ENCODE measurements at places on chromosomes 16 and 17.

- no peak for DNase-seq
Observed at GRCh38 chr16:69057400-69058378, 47.8 kb upstream of the HAS3 start.

GRCh38 chr17:83074486-83075223 lies 4.8 kb upstream of the METRNL start:
- DNase-seq: no peak

DNA sequence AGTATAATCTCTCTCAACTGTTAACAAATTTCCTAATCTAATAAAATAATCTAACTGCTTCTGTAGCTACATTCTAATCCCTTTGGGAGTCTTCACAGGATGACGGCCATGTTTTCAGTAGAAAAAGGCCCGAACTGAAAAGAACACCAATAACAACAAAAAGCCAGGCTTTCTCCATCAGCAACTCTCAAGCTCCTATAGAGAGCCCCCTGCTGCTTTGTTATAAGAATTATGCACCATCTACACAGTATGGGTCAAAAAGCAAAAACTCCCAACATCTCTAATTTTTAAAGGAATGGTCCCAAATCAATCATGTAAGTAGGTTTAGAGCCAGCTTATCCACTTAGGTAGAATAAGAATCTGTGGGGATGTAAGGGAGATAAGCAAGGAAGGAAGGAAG lies 163.6 kb upstream of the C17orf78 start:
- DNase-seq: no peak

GRCh38 chr16:83233153-83233552 lies 574.6 kb upstream of the HSBP1 start:
- no peak for DNase-seq

- no peak for DNase-seq
Observed at GRCh38 chr16:78225919-78226318, 126.5 kb downstream of the WWOX start.

GRCh38 chr17:73971127-73971526 lies 232.4 kb upstream of the RPL38 start:
- no peak for DNase-seq

DNA sequence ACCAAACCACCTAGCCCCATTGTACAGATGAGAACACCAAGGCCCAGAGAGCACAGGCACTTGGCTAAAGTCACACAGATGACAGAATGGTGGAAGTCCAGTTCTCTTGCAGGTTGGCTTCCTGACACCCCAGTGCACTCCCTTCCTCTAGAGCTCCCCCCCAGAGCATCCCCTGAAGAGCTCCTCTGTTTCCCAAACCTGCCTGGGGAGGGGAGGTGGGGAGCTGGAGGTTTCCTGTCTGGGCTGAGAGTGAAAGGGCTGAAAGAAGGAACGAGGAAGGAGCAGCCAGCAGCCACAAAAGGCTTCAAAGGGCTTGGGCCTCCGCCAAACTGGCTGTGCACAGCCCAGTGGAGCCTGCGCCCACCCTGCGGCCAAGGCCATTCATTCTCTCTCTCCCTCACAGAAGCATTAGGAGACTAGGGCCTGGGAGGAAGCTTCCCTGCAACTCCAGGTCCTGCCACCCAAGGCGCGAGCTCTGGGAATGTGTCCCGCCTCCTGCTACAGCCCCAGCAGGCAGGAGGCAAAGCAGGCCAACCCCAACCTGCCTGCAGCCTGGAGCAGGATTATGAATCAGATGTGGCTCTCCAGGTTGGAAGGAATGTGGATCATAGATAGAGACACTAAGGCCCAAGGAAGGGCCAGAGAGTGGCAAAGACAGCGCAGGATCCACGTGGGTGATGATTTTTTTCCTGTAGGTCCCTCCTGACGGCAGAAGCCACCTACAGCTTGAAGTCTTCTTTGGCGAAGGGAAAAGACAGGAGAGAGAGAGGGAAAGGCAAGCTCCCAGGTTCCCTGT lies 913 bp downstream of the SLC13A5 start:
- no peak for DNase-seq

DNA sequence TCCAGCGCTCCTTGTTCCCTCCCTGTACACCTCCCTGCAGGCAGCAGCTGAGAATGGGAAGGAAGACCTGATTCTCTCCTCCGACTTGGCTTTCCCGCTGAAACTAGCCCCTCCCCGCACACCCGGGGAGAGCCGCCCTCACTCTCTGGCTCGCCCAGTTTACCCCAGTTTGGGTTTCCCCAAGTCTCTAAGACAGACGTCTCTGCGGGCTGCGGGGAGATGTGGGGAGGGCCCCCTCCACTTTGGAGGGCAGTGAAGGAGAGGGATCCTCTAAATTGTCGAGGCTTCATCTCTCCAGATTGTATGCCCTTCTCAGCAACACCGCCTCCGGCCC lies 797 bp downstream of the GRB7 start:
- no peak for DNase-seq

GRCh38 chr17:80545499-80545826 lies 825 bp downstream of the RPTOR start:
- no peak for DNase-seq

DNA sequence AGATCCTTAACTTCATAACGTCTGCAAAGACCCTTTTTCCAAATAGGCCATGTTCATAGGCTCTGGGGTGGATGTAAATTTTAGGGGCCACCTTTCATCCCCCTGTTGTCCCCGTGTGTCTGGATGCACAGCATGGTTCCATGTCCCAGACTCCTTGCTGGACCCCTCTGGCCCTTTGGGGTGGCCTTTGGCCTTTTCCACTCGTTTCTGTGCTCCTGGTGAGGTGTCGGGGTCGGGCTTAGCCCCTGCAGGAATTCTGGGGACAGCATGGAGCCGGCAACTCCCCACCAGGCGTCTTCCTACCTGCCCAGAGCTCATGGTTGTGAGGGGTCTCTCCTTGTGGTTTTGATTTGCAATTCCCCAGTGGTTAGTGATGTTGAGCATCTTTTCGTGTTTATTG lies 183.5 kb downstream of the SEC14L1 start:
- DNase-seq: no peak

- no peak for DNase-seq
Observed at GRCh38 chr16:52251495-52251894, 295.4 kb downstream of the TOX3 start.

GRCh38 chr16:69660166-69660565 lies 66.2 kb downstream of the NQO1 start:
- DNase-seq: no peak

GRCh38 chr17:27222515-27222914 lies 71.4 kb upstream of the WSB1 start:
- no peak for DNase-seq

- no peak for DNase-seq
Observed at GRCh38 chr16:69319826-69320739, 8.9 kb downstream of the VPS4A start.

DNA sequence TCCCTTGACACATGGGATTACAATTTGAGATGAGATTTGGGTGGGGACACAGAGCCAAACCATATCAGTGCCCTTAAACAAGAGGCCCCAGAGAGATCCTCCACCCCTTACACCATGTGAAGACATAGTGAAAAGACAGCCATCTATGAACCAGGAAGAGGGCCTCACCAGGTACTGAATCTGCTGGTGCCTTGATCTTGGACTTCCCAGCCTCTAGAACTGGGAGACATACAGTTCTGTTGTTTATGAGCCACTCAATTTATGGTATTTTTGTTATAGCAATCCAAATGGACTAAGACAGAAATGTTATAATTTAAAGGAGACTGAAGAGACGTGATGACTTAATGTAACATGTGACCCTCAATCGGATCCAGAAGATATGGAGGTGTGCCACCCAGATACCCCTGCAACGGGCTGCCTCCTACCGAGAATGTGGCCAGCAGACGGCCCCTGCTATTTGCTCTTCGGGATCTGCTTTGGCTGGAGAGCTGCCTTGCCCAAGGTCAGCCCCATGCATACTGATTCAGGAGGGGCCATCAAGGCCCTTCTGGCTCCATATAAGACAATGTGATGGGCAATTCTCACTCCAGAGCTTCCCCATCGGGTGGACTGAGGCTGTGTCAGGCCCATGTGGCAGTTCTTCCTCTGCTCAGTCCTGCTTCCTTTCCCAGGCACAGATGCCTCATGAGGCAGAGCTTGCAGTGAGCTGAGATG lies 80.6 kb downstream of the NETO2 start:
- DNase-seq: no peak

- no peak for DNase-seq
Observed at GRCh38 chr17:31374094-31374447, 17.4 kb upstream of the RAB11FIP4 start.

GRCh38 chr17:41707803-41708669 lies 4.1 kb upstream of the GAST start:
- no peak for DNase-seq

DNA sequence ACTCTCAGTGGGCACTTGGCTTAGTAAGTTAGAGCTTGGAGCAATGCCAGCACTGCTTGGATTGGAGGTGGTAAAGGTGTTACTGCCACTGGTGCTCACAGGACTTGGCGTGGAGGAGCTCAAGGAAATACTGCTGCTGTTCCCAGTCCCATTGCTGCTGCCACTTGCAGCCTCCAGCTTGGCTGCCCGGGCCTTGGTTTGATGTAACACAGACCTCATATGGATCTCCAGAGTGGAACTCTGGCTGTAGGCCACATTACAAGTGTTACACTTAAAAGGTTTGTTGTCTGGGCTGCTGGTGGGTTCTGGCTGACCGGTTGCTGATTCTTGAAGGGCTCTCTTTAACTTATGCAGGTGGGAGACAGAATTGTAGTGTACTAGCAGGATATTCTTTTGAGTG lies 250.3 kb downstream of the ZFHX3 start:
- no peak for DNase-seq

DNA sequence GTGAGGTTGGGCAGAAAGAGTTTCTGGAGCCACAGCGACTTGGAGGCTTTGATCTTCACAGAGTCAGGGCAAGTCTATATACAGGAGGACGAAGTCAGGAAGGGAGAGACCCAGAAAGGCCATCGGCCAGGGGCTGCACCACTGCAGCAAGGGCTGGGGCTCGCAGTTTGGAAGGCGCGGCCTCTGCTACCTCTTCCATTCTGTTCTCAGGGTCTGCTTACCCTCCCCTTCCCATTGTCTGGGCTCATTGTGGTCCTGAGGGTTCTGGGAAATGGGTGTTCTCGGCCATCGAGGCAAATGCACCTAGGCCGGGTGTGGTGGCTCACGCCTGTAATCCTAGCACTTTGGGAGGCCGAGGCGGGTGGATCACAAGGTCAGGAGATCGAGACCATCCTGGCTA lies 16.0 kb downstream of the ST6GALNAC1 start:
- no peak for DNase-seq

- DNase-seq: no peak
Observed at GRCh38 chr16:66418165-66418962, 8.7 kb upstream of the BEAN1 start.

DNA sequence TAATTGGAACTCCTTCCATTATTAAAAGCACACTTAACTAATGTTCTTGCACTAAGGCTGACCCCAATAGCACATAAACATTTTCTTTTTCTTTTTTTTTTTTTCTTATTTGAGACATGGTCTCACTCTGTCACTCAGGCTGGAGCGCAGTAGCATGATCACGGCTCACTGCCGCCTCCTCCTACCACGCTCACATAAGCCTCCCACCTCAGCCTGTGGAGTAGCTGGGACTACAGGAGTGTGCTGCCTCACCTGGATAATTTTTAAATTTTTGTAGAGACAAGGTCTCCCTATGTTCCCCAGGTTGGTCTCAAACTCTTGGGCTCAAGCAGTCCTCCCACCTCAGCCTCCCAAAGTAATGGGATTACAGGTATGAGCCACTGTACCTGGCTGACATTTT lies 1.2 kb upstream of the ZNF652 start:
- DNase-seq: no peak

DNA sequence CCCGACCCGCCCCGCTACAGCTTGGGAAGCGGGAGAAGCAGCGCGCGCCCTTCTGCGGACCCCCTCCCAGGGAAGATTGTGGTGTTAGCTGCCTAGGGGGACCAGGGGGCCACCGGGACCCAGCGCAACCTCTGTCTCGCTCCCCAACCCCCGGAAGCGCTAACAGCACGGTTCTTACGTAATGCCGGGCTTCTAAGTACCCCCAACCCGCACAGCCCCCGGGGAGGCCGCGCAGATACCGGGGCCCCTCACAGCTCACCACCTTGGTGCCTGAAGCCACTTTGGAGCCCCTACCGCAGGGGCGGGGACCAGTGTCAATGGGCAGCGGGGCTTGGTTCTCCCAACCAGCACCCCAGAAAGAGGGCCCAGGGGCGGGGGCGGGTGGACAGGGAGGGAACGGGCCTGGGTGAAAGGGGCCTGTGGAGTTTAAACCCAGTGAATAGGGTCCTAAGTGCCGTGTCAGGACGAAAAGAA lies 348 bp downstream of the MPP2 start:
- DNase-seq: no peak
